A549 treated with CpdA at 1 μM for 4 hours (cell line): ENCODE measurements at places on chromosomes 4 and X. TPM values are rescaled to one million over a fixed set of nuclear protein-coding genes. Genes with fewer than 3 reads are reported as not detected.

DMD gene
- 0.01 to 0.10 TPM in 2 of 5 replicates, not detected in the others for total RNA-seq

CENPE gene
- 5.8 to 10.4 TPM (median 7.5 TPM) in 5 replicates for total RNA-seq

GASK1B gene
- 0.27 to 0.52 TPM (median 0.44 TPM) in 5 replicates for total RNA-seq

USP11 gene
- total RNA-seq = 46.0 to 55.4 TPM (median 51.2 TPM) in 5 replicates

NPY2R gene
- total RNA-seq = 0.03 to 0.08 TPM in 2 of 5 replicates, not detected in the others
